ENCODE measurements at places on chromosomes 12 and 14.
A peak's percentile ranks its signal among the peaks of the same experiment; 100 is the strongest.

DNA sequence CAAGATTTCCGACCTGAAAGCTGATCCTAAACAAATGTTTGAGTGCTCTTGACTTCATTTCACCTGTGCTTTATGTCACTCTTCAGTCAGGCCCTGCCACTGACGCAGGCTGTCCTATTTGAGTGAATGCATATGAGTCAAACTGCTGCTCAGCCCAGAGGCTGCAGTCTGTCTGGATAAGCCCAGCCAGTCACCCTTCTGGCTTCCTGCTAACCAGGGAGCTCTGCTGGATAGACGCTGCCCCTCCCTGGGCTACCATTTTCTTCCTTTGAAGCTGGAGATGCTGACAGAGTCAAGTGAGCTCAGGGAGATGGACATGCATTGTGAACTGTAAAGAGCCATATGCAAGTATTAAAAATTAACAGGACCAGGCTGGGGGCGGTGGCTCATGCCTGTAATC is 5.1 kb upstream of the TUNAR start:
- DNase-seq = no peak

- DNase-seq = peak; percentile 78
Measured at GRCh38 chr14:33810308-33810707, 140.6 kb downstream of the EGLN3 start.

- no peak for DNase-seq
Measured at GRCh38 chr12:46763230-46763629, 62.6 kb downstream of the SLC38A4 start.

DNA sequence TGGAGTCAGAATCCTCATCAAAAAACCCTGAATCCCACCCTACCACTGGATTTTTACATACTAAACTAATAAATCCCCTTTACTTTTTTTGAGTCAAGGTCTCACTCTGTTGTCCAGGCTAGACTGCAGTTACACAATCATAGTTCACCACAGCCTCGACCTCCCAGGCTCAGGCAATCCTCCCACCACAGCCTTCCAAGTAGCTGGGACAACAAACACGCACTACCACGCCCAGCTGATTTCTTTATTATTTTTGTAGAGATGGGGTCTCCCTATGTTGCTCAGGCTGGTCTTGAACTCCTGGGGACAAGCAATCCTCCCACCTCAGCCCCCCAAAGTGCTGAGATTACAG is 24.3 kb downstream of the SPTSSA start:
- no peak for DNase-seq
